Body of pancreas (tissue), 4 donors: ENCODE measurements at places on chromosomes 16 and 17.

GRCh38 chr16:81697616-81698309, 81.3 kb upstream of the PLCG2 start:
- peak; percentile 36 for DNase-seq

- DNase-seq: peak; percentile 56
These were observed 10.1 kb upstream of the TMEM208 start for GRCh38 chr16:67216612-67217490.

GRCh38 chr16:79067600-79067999, 532.9 kb downstream of the MAF start:
- no peak for DNase-seq

- no peak for DNase-seq
These were observed 21.4 kb downstream of the CARD14 start for GRCh38 chr17:80191192-80191591.

DNA sequence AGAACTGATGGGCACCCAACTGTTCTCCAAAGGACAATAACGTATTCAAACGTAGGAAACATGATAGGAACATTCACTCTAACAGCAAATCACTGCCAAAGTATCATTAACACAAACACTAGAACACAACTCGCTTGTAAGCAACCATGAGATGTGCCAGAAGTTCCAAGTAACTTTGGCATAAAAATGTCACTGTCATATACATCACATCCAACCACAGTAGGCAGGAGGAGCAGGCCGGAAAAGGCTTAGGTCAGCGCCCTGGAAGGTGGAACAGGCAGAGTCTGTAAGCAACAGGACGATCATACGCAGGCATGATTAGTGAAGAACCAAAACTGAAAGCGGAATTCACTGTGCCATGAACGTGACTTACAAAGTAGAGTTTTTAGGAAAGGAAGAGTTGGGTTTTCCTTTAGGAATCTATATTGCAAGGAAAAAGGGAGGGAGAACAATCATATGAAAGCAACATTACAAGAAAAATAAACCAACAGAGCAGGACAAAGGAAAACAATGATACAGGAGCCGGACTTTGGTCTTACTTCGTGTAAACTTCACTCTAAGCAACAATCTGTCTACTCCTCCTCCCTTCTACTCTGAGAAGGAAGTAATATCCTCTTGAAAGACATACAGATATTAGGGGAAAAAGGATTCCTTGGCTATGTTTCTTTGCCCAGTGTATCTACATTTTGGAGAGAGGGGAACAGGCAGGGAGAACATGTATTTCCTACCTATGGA, 52.3 kb downstream of the YWHAE start:
- peak; percentile 39 for DNase-seq
